ENCODE measurements at places on chromosomes 4 and X.

- no peak for DNase-seq
Measured at GRCh38 chr4:6325788-6326290, 56.2 kb downstream of the WFS1 start.

DNA sequence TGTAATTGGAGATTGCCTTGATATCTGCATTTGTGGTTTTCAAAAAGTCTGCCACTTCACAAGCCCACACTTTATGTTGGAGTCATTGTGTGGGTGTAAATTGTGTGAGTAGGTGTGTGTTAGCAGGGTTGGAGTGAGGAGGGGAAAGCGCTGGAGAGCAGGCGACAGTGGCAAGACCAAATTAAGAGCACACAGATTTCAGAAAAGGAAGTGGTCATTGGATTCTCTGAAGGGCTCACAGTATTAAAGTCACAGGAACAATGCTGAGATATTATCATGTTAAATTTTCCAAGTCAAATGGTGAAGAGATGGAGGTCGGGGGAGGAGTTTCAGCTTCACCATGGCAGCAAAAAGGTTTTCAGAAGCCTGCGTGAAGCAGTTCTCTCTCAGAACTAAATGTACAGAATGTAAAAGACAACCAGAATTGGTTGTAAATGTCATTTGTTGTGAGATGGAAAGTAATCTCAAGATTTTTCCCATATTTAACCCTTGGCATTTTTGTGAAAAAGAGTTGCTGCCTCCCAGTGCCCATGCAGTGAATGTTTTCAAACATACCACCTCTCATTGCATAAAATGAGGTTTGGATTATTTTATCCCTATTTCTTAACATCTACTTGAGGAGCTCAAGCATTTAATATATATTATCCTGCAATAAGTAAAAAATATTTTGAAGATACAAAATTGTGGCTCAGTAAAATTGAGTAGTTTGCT lies 265.9 kb downstream of the ZNF674 start:
- no peak for DNase-seq

- DNase-seq: no peak
Measured at GRCh38 chr4:185892165-185892564, 80.2 kb upstream of the SORBS2 start.

DNA sequence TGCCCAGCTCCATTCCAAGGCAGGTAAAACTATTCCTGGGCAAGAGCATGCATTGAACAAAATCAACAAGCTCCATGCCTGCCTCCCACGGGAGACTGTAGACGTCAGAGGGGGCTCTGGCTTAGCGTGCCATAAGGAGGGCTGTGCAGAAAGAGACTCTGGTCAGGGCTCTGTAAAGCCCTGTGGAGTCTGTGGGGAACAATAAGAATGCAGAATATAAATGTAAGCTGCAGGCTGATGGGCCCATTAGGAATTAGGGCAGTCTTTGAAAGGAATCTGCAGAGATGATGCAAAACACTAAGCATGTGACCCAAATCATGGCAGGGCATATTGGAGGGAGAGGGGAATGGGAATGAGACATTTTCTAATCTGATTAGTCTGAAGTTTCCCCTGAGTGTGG lies 170.3 kb downstream of the EFHC2 start:
- no peak for DNase-seq

GRCh38 chrX:47568656-47569295 lies 7.8 kb downstream of the ARAF start:
- DNase-seq: no peak

DNA sequence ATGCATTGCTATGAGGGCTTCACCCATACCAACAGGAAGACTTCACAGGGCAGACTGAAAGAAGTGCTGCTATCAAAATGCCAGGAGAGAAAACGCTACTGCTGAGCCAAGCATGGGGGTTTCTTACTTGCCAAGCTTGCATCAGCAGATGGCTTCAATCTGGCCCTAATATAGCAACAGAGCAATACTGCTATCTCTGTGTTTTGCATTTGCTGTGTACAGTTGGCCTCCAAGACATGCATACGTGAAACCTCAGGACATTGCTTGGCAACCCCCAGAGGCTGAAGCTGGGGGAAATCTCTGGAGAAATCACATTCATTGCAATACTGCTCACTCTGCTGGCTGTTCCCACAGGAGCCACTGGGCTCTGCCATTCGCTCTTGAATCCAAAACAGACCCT lies 127.2 kb upstream of the GPC4 start:
- DNase-seq: no peak

DNA sequence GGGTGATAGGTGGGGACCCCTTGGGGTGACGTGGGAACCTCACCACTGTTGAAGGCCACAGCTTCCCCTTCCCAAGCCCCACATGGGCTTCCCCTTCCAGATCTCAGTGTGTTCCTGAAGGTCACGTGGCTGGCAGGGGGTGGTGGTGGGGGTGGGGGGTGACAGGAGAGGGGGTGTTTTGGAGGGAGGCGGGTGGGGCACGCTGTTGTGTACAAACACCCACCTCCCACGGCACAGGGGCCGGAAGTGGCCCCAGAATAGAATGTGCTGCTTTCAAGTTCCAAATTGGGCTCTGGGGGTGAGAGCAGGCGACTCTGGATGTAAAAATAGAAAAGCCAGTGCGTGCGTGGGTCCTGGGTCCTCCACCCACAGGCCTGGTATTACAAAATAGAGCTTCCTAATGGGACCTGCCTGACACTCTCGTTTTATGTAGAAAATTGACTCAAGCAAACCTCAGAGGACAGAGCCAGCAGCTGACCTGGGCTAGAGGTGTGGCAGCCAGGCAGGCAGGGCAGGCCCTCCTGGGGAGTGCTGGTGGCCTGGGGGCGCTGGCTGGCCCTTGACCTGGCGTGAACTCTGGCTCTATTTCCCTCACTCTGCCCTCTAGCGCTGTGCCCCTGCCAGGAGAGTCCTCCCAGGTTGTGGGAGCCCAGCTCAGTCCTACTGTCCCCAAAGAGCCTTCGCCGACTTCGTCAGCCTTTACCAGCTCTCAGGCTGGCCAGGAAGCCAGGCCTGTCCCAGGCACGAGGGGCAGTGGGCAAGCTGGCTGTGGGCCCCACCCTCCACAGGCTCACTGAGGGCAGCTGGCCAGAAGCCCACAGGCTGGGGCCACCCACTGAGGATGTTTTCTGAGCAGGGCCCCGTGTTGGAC lies 5.4 kb upstream of the SH3BP2 start:
- DNase-seq: no peak

- no peak for DNase-seq
Measured at GRCh38 chr4:140257461-140258305, 103.7 kb upstream of the MAML3 start.

DNA sequence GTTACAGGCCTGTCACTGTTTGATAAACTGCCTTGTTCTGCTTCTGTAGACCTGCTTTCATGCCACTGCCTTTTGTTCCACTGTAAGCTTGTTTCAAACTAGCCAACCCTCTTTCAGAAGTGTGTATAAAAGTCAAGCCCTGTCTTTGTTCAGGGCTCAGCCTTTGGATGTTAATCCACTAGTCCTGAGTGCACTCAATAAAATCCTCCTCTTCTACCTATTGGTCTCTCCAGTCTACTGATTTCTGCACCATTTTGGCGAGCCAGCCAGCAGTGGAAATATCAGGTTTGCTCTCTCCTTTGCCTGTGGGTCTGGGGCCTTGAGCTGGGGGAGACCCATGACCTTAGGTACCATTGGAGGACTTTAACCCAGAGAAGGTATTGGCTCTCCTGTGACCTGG lies 901.6 kb upstream of the NDST4 start:
- no peak for DNase-seq

DNA sequence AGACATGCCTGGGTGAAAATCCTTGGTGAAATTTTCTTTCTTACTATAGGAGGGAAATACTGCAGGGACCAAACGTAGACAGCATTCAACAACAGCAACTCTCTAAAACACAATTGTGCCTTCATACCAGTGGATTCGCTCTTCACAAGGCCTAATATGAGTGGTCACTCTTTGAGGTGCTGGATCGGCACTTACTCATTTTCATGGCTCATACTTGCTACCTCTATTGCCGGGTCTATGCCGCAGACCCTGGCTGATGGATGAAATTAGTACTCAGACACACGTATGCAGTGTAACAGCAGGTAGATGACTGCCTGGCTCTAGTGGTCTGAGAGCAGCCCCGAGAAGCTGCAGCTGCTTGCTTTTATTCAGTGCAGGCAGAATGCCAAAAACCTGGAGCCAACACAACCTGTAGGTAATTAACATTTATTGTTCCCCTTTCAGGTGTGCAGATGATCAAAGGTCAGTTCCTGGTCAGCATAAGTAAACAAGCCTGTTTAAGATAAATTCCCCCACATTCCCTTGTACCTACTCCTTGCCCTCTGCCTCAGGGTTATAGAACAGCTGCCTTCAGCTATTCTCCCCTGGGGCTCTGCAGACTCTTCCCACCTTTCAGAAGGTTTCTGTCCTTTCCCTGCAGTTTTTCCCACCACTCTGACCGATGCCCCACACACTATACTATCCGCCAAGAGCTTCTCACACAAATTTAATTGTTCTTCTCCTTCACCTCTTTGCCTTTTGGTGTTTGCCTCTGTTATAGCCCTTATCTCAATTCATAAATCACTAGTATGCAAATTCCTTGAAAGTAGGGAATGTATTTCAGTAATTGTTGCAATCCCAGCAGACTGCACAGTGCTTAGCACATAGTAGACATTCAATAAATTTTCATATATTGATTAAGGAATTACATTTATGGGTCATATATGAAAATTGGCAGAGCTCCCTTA lies 210.0 kb downstream of the SPANXN3 start:
- DNase-seq: no peak

- DNase-seq: no peak
Measured at GRCh38 chr4:179804440-179804839, 2362.2 kb upstream of the AGA start.

- DNase-seq: no peak
Measured at GRCh38 chrX:33109858-33110257, 101.5 kb downstream of the DMD start.

DNA sequence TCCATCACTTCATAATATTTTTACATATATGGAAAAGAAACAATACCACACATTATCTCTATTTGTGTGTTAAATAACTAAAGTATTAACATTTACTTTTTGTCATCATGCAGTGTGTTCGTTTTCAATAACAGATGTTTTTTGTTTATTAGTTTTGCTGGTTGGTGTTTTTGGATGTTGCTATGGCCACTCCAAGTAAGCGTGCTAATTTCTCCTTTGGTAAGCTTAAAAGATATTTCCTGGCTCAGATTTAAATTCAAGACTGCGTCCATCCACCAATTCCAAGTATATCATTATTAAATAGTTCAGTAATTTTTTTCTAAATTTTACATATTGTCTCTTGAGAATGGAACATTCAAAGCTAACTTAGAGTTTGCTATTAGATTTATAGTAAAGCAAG lies 235.4 kb upstream of the IL1RAPL1 start:
- DNase-seq: no peak

DNA sequence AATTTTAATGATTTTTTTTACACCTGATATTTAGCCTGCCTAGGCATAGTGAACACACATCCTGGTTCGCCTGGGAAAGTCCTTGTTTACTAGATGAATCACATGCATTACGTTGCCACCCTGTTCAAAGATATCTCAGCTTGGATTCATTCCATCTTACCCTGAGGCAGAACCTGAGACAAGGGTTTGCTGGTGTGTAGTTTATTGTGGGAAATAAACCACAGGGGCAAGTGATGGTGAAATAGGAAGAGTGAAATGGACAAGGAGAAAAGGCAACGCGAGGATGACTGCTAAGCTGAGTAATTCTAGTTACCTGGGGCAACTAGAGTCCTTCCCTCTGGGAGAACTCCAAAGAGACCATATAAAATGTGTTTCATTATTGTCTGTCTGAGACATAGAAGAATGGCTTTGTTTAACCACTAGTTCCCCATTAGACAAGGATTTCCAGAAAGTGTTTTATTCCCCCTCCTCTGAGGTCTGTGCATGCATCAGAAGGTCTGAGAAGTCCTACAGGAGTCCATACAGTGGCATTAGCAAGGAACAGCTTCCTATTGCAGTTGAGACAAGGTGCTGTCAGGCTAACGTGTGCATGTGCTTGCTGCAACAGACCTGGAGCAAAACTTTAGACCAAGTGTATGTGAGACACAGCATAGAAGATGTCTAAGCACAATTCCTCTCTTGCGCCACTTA lies 797.3 kb upstream of the FRG1 start:
- peak; percentile 8 for DNase-seq

GRCh38 chrX:47507153-47507867 lies 24.3 kb upstream of the ZNF41 start:
- no peak for DNase-seq

- no peak for DNase-seq
Measured at GRCh38 chr4:107541511-107541910, 178.5 kb downstream of the PAPSS1 start.

DNA sequence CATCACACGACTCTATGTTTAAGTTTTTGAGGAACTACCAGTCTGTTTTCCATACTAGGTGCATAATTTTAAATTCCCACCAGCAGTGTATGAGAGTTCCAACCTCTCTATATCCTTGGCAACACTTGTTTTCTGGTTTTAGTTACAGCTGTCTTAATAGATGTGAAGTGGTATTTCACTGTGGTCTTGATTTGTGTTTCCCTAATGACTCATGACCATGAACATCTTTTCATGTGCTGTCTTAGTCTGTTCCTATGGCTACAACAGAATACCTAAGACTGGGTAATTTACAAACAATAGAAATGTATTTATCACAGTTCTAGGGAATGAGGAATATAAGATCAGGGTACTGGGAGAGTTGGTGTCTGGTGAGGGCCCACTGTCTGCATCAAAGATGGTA lies 51.5 kb upstream of the GPR78 start:
- peak; percentile 47 for DNase-seq

GRCh38 chr4:114156371-114156770 lies 176.9 kb upstream of the ARSJ start:
- DNase-seq: no peak

DNA sequence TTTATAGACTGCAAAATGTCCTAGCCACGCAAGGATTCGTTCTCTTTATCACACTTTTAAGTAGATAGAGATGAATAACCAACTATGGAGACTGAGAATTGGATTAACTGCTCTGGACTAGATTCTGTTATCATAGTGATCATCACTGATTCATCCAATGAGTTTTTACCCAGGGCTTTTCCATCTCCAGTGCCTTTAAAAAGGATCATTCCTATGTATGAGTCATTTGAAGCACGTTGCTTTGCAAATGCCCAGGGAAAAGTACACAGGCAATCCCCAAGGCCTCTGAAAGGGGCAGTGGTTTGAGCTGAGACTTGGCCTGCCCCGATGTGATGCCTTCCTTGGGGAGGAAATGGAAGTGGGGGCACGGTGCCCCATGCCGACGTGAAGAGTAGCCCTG lies 122.7 kb upstream of the PSAPL1 start:
- peak; percentile 60 for DNase-seq

GRCh38 chr4:145011636-145012035 lies 86.4 kb downstream of the ANAPC10 start:
- no peak for DNase-seq

- no peak for DNase-seq
Measured at GRCh38 chrX:7264399-7264798, 116.4 kb upstream of the PUDP start.

DNA sequence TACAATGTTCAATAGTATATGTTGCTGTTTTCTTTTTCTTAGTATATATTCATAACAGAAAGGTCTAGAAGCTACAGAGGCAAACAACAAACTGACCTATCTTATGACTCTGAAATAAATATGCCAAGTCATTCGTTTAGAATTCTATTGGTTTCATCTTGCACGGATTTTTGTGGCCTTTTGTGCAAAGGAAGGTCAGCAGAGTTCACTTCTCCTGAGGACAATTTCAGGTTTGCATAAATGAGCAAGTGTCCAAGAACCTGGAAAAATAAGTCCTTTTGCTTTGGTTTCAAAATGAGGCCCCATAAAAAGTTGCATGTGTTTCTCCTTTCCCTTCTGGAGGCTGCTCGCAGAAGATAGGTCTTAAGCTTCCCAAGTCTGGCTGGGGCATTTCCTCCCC lies 156.9 kb downstream of the APBB2 start:
- DNase-seq: peak; percentile 65

- DNase-seq: no peak
Measured at GRCh38 chr4:172599554-172599953, 569.1 kb upstream of the GALNT7 start.

Data from GM04504 (cell line).